ENCODE measurements at places on chromosomes 7 and 10.

DNA sequence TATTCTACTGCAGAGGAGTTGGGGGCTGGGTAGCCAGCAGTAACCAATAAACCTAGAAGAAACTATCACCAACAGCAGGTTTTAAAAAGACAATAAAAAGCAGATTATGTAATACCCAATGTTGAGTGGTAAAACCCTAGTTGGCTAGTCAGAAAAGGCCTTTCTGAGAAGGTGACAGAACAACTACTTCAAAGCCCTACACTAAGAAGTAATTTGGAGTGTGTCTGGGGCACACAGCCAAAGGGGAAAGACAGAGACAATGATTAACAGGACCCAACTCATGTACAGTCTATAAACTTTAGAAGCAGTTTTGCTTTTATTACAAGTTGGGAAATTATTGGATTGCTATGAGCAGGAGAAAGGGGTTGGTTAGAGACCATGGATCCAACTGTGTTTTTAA lies 77.2 kb upstream of the TMEM106B start:
- no peak for DNase-seq

DNA sequence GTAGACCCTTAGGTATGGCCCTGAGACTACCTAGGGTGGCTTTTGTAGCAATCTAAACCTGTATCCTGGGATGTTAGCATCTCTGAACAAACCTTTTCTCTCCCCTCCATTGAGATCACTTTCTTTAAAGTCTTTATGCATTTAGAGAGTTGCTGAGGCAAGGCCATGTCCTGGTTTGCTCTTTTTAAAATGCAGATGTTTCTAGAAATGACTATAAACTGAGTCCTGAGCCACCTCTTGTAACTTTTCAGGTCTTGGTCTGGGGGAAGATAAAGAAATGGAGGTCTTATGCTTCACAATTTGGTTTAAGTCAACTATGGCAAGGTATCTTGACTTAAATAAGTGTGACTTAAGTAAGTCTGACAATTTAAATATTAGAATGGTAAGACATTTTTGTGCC lies 78.0 kb downstream of the AUTS2 start:
- DNase-seq, result no peak

DNA sequence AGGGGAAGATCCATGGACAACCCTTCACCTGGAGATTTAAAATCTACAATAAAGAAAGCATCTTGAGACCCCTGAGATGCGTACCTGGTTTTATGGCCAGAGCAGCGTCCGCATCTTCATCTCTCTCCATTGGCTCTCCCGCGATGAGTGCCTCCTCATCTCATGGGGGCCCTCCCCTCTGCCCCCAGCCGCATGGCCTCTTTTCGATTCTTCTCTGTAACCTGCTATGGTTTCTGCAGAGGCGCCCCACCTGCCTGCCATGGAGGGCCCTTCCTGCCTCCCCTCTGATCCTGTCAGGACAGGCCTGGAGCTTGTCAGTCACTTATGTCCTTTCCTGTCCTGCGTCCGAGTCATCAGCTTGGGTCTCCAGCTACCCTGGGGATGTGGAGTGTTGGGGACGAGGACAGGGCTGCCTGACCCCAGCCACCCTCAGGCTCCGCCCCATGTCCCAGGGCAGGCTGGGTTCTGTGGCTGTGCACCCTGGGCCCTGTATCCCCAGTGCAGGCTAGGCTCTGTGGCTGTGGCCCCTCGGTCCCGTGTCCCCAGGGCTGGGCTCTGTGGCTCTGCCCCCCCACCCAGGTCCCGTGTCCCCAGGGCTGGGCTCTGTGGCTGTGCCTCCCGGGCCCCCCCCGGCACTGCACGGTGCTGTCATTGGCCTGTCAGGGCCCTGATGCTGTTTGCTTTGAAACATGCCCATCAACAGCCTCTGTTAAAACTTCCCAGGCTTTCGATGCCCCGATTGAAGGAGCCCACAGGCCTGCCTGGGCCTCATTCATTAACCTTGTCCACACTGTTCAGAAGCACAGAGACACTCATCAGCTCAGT lies 99.8 kb downstream of the WDR37 start:
- DNase-seq, result no peak

GRCh38 chr7:155053002-155053401 lies 17.1 kb upstream of the HTR5A start:
- peak; percentile 9 for DNase-seq

GRCh38 chr10:43132867-43133787 lies 5.1 kb upstream of the CSGALNACT2 start:
- no peak for DNase-seq

All from iris pigment epithelial cell (primary cell).